ENCODE measurements at places on chromosomes 5 and 9.

- no peak for DNase-seq
Measured at GRCh38 chr5:143195491-143195890, 208.0 kb downstream of the NR3C1 start.

GRCh38 chr9:14418941-14419937, 105.3 kb upstream of the NFIB start:
- no peak for DNase-seq

- DNase-seq = no peak
Measured at GRCh38 chr5:475704-476101, 32.7 kb downstream of the EXOC3 start.

- no peak for DNase-seq
Measured at GRCh38 chr9:106127776-106128175, 433.4 kb downstream of the TMEM38B start.

DNA sequence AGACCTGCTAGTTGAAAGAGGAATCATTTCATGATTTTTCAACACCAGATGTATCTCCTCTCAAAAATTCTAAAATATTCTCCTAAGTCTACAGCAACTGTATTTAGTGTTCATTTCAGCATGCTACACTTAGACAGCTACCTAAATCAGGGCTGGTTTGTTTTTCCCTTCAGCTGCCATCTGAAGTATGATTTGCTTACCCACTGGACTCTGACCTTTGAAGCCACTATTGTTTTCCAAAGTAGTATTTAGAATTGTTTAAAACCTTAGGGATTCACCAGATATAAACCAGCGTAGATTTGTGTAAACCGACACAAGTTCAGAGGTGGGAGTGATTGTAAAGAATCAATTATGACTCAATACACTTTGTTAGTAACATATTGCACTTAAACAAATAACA, 193.1 kb downstream of the ADAMTS6 start:
- no peak for DNase-seq

GRCh38 chr9:77763566-77763965, 115.4 kb upstream of the GNA14 start:
- DNase-seq = no peak

DNA sequence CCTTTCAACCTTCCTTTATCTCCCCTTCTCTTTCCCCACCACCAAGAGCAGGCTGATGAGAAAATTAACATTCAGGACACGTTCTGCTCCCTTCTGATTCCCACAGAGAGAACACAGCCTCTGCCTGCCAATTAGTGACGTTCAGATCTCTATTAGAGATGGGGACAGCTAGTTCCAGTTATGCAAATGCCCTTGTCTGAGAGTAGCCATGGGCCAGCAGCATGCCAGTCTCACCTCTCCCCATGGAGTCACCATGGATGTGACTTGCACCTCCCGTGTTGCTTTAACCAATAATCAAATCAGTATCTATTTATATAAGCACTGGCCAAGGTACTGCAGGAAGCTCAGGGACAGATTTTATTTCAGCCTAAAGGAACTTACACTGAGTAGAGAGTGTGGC, 61.3 kb downstream of the KCNIP1 start:
- no peak for DNase-seq

- DNase-seq = no peak
Measured at GRCh38 chr9:10112798-10113197, 500.0 kb downstream of the PTPRD start.
